ENCODE measurements at places on chromosomes 12 and 14.

DNA sequence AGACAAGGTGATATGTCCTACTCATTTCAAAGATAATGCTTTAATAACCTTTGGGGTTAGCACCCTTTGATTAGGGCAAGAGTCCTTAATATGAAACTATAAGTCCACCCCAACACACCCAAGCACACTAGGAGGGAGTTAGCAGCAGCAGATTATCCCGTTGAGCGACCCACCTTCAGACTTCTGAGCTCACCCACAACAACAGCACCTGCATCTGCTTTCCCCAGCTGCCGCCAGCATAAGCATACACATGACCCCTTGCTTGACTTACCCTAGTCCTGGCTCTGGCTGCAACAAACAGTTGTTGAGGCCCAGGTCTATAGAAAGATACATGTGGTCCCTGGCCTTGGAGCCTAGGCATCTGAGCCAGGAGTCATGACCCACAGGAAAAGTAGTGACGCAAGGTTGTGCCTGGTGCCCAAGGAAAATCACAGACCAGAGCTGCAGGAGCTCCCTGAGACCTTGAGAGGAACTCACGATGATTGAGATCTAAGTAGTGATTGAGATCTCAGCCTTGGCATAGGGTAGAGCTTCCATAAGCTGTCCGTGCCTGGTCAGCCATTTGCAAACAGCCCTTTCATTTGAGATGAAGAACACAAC is 19.0 kb downstream of the ZDHHC22 start:
- DNase-seq = no peak

GRCh38 chr12:51362747-51363342 is 16.4 kb upstream of the CELA1 start:
- no peak for DNase-seq

- no peak for DNase-seq
Measured at GRCh38 chr12:82931349-82932116, 244.8 kb downstream of the TMTC2 start.

DNA sequence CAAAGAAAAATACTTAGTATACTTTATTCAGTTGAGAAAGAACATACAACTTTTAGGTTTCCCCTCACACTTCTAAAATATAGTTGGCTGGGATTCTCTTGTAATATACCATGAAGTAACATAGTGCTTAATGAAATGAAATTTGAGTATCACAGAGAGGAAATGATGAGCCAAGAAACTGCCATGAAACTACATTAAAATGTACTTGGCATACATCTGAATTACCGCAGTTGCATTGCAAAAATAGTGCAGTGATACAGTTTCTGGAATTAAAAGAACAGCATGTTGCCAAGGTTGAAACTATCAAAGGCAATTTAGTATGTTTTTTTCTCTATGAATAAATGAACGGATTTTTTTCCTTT is 389.2 kb downstream of the TMEM117 start:
- DNase-seq = no peak

DNA sequence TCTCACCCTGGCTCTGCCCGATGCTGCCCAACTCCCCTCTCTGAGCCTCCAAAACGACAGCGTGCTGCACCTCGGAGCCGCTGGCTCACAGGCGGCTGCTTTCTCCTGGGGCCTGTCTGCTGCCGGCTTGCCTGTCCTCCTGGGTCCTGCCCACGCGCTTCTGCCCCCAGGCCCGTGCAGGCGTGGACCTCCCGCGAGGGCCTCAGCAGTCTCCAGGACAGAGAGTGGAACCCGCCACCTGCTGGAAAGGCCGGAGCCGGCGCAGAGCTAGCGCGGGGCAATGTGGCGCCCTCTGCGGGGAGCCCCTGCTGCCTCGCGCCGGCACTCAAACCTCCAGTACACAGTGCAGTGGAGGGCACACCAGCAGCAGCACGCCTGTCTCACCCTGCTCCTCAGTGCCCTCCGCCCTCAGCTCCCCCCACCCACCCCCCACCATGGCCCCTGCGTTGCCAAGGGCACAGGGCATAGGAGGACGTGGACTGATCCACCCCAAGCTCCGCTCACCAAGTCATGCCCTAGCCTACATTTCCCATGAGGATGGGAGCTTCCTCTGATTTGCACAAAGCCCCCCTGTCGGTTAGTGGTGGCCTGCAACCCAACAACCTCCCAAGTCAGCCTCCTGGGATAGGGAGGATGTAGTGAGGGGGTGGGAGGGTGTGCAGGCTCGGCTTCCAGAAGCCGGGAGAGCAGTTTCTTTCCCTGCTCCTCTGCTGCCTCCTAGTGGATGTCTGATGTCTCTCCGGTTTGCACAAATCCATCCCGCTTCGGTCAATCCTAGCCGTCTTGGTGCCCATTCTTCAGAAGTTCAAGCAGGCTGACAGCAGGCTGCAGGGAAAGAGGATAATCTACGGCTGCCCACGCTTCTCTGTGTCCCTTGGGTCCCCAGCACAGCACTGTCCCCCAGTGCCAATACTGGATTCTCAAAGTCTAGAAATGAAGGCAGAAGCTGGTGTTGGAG is 25.2 kb downstream of the KRT8 start:
- DNase-seq = peak; percentile 58

DNA sequence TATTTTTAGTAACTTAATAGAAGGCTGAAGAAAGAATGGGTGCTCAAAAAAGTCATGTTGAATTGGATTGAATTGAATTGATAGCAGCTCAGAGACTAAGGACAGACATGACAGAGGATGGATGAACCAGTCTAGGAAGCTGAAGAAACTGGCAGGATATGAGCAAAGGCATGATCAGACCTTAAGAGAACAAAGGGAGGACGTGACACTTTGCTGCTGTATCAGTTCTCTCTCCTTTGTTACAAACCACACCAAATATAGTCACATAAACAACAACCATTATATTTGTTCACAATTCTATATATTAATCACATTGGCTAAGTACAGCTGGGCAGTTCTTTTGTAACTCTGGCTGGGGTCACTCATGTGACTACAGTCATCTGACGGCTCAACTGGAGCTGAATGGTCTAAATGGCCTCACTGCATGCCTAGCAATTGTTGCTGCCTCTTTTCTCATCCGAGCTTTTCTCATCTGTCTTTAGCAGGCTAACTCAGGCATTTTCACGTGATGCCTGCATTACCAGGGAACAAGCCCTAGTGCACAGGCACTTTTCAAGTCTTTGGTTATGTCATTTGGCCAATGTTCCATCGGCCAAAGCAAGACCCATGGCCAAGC is 355.0 kb downstream of the ETNK1 start:
- DNase-seq = no peak

GRCh38 chr12:44384136-44384535 is 492.0 kb downstream of the NELL2 start:
- DNase-seq = no peak

- DNase-seq = no peak
Measured at GRCh38 chr14:103562179-103562428, 353 bp downstream of the BAG5 start.

DNA sequence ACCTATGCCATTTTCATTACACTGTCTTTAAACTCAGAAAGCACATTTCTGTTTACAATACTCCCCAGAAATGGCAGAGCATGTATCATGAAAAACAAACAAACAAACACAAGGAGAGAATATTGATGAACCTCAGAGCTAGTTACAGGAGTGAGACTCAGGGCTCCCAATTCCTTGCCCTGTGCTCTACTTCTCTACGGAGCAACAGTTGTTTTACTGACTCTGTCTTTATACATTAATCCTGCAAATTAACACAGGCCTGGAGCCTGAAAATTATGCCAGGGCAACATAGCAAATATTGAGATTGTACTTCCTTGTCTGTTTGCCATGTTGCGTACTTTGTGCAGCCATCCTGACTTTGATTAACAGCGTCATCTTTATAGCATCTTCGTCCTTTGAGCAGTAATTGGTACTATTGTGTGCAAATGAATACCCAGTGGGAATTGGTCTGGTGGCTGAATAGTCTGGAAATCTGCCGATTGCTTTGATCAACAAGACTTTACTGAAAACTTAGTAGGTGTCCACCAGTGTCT is 15.2 kb upstream of the AKAP6 start:
- no peak for DNase-seq

- no peak for DNase-seq
Measured at GRCh38 chr14:34701808-34702207, 12.6 kb downstream of the CFL2 start.
